ENCODE measurements at places on chromosomes 11 and 22.

- DNase-seq = peak; percentile 43
These were observed 27.5 kb upstream of the CRYBB3 start for GRCh38 chr22:25172153-25172552.

DNA sequence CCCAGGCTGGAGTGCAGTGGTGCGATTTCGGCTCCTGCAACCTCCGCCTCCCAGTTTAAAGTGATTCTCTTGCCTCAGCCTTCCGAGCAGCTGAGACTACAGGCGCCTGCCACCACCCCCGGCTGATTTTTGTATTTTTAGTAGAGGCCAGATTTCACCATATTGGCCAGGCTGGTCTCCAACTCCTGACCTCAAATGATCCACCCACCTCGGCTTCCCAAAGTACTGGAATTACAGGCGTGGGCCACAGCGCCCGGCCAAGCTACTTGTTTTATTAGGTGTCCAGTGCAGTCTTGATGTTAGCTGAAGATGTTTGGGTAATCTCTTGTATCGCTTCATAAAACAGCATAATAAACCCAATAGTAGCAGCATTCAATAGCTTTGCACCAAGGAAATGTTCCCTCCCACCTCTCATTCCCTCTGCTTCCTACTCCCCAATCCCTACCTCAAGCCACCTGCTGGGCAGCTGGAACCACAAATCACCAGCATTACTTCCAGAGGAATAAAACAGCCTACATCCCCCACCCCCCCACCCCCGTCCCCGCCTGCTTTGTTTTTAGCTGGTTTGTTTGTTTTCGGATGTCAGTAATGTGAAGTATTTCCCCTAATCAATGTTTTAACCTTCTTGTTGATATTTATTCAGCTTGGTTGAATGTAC, 11.0 kb upstream of the GRIK4 start:
- DNase-seq = no peak

- DNase-seq = no peak
These were observed 213.1 kb downstream of the LRRC4C start for GRCh38 chr11:41246399-41246745.

DNA sequence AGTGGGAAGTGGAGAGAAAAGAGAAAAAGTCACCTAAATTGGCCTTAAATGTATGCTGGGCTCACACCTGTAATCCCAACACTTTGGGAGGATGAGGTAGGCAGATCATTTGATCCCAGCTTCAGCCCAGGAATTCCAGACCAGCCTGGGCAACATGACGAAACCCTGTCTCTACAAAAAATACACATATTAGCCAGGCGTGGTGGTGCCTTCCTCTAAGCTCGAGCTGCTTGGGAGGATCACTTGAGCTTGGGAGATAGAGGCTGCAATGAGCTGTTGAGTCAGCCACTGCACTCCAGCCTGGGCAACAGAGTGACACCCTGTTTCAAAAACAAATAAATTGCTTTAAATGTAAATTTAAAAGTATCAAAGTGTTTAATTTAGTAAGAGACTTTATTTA, 3.9 kb downstream of the CBL start:
- no peak for DNase-seq

GRCh38 chr11:13338019-13338426, 60.4 kb downstream of the BMAL1 start:
- DNase-seq = no peak

DNA sequence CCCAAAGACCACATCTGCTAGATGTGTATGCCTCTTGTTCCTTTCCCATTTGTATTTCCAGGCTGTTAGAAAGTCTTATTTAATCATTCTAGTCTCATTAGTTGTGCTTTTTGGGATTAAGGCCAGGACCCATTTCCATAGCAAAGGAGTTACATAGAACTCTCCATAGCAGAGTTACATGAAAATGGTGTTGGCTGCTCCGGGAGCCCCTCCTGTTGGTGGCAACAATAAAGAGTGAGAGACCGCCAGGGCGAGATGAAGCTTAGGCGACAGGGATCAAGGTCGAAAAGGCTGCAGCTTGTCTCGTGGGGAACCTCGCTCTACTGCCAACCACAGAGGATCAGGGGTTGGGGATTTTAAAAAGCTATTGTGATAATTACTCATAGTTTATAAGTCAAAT, 58.3 kb downstream of the GRIK4 start:
- no peak for DNase-seq

DNA sequence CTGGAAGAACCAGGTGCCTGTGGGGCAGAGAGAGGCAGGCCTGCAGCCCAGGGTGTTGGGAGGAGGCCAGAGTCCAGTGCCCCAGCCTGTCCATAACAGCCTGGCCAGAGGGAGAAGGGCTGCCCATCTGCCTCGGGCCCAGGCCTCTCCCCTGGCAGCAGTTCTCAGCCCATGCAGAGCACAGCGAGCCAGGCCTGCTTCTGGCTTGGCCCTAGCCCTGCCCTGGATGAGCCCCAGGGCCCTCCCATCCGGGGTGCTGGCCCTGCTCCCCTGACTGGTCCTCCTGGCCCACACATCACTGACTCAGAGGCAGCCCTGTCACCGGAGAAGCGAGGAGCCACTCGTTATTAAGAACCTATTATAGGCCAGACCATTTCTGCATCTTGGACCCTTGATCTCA, 19.7 kb upstream of the MYRF start:
- DNase-seq = no peak

GRCh38 chr11:107769189-107769588, 57.3 kb upstream of the SLN start:
- DNase-seq = no peak

DNA sequence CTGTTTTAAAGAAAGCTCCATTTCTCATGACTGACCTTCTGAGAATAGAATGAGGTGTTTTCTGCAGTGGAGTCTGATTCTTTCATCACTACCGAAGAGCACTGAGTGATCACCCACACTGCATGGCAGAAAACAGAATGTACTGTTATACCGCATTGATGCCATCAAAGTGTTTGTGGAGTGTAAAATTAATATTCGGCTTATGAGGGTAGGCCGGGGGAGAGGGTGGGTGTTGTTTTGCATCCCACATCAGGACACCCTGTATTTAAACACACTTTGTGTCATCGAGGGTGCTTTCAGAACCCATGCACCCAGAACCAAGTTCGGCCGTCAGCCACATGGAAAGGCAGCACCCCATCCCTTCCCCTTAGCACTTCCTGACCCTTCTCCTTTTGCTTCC, 41.3 kb upstream of the ETS1 start:
- no peak for DNase-seq

DNA sequence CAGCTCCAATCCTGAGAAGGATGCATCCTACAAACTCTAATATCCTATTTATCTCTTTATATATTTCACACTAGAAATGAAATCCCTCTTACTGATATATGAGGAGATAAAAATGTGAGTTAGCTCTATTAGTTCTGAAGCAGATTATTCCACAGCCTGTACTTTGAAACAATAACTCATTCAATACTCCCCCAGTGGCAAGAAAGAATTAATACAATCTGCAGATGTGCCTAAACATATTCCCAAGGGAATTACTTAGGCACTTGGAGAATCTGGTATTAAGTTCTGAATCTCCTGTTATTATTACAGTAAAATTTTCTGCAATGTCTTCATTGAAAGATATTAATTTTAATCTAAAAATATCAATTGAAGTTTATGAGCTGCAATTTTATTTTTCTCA, 59.4 kb downstream of the DDI1 start:
- no peak for DNase-seq

DNA sequence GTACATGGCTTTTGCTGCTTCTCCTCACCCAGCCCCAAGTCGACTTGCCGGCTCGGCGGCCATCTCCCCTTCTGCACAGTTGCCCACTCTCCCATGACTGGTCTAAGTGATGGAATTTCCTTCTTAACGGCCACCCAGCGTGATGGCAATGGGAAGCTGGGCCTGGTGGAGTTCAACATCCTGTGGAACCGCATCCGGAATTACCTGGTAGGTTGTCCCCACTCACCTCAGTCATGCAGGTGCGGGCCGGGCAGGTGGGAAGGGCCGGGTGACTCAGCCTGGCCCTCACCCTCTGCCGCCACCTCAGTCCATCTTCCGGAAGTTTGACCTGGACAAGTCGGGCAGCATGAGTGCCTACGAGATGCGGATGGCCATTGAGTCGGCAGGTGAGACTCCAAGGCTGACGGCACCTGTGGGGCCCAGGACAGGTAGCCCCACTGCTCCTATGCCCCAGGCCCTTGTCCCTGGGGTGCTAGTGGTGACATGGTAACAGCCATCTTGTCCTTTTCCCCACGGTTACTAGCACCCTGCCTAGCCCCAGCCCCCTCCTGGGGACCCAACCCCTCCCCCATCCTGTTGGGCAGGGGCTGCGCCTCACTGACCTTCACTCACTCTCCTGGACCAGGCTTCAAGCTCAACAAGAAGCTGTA, 28.1 kb downstream of the CAPN1 start:
- DNase-seq = no peak

GRCh38 chr11:101617735-101618332, 34.0 kb upstream of the TRPC6 start:
- no peak for DNase-seq

DNA sequence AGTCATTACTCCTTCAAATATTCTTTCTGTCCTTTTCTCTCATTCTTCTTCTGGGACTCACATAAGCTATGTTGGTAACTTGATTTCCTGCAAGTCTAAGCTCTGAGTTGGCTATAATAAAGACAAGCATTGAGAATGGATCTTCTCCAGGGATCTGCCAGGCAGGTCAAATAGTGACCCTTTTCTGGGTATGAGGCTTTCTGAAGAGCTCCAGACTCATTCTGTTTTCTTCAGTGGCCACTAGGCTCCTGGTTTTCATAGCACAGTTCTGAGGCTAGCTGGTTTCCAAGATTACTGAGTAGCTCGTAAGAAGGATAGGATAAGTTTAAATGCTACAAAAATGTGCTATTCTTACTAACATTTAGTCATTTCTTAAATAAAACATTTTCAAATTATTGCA, 38.3 kb downstream of the TMPRSS5 start:
- DNase-seq = no peak

DNA sequence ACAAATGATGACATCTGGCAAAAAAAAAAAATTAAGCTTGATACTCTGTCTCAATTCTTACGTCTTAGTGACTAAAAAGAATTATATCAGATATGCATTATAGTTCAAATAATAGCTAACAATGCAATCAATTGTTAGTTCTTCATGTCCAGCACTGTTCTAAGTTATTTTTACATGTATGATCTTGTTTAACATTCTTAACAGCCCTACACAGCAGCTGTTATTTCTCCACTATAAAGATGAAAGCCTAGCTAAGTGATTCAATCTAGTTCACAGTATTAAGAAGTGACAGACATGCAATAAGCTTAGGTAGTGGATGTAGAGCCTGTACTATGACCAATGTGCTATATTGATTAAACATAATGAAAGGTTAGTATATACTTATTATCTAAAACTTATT, 4.1 kb downstream of the ZNF214 start:
- no peak for DNase-seq

GRCh38 chr22:26565181-26565580, 24.8 kb downstream of the TPST2 start:
- no peak for DNase-seq

DNA sequence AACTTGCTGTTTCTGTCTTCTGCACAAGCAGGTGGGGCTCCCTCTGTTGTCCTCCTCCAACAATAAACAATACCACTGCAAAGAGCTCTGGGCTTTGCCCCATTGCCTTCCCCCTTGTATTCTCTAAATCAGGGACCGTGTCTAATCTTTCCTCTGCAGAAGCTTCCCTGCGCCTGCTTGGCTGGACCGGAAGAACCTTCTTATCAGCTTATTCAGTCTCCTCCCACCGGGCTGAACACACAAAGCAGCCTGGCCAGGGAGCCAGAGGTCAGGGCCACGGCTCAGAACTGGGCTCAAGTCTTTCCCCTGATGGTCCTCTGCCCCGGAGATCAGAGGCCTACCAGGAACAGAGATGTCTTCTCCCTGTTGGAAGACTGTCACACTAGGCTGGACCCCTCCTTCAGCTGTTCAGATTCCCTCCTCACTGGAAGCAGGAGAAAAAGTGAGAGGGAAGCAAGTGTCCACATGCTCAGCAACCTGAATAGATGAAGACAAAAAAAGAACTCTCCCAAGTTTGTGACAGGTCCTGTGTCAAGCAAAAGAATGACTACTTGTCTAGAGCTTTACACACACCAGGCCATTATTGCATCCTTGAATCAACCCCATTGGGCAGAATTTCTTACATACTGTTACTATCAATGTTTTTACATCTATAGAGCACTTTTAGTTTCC, 63.7 kb downstream of the RAB30 start:
- DNase-seq = no peak

GRCh38 chr11:75275581-75275980, 35.0 kb downstream of the TPBGL start:
- DNase-seq = peak; percentile 62

GRCh38 chr11:9826390-9826789, 162.5 kb downstream of the SWAP70 start:
- no peak for DNase-seq

DNA sequence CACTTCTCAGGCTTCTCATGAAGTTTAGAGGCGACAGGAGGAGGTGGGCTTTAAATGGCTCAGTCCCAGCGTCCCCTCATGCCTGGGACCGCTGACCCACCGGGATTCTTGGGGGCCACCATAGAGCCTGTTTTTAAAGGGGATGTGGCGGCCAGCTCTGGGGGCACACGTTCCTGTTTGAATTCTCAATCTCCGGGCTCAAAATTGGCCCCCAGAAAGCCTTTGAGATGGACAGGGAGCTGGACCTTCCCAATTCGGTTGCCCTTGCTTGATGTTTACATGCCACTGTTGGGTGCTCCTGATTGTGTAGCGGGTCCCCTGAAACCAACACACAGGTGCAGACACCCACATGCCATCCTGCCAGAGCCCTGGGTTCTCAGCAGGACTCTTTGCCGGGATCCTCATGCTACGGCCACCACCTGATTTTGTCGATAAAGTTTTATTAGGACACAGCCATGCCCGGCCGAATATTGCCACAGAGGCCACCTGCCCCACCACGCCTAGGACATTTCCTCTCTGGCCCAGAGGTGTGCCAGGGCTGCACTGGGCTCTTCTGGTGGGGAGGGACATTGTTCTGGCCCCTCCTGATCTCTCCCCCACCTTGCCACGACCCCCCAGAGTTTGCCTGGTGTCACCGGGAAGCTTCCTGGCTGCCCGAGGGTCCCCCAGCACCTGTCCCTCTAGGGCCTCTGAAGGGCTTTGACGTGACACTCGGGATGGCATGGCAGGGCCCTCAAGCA, 71.6 kb downstream of the KCNQ1 start:
- no peak for DNase-seq

DNA sequence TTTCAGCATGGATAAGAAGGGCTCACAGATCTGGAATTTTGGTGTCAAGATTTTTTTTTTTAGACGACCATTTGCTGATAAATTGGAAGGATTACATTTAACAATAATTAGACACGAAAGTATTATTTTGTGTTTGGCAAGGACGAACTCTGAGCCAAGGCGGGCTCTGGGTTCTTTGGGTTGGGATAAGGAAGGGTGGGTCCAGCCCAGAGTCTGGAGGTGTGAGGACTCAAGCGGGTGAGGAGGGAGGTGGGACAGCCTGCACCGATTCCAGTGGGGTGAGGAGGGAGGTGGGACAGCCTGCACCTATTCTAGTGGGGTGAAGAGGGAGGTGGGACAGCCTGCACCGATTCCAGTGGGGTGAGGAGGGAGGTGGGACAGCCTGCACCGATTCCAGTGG, 4.1 kb downstream of the B3GAT1 start:
- DNase-seq = no peak

DNA sequence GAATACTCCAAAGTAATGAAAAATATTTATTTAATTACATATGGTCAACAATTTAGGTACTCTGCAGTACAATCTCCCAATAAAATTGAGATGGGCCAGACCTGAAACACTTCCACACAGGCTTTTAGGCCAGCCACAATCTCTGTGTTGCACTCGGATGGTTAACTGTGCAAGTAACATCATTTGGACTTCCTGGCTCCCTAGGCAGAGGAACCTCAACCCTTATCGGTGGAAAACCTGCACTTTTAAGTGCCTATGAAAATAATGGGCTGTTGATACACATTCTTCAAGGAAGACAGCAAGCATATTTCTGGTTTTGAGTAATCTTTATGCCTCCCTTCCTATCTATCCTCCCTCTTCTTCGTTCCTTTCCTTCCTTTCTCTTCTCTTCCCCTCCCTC, 343.1 kb downstream of the SOX6 start:
- no peak for DNase-seq
